AG09309 (cell line): ENCODE measurements at places on chromosomes 3 and 15.

DNA sequence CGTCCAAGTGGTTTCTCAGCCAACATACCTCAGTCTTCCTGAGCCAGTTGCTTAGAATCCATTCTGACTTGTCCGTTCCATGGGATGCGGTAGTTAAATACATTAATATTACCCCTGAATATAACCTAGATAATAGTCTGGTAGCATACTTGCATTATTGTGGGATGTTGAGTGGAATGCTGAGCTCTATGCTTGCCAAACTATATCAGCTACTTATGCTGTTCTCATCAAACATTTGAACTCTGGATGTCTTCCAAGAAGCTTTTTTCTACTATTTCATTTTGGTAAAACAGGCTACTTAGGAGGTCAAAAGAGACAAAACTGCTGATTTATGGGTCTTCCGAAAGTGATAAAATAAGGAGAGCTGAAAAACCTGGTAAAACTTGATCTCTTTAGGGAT lies 429.5 kb downstream of the NAALADL2 start:
- DNase-seq = no peak

GRCh38 chr15:52667597-52667996 lies 11.6 kb downstream of the ATOSA start:
- DNase-seq = no peak

DNA sequence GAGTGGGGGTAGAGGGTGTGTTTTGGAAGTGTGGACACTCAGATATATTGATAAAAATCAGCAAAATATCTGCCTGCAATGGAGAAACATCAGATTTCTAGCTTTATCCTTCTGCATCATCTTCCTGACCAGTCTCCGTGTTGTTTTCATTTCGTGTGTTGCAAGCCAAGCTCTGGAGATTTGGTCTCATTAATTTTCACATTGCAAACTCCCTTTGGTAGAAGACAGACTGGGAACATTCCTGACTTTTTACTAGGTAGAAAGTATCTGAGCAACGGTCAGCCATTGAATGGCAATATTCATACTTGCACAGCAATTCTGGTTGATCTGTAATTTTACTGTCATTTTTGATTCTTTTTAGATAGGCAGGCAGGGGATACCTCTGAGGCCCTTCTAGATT lies 30.4 kb downstream of the FSTL1 start:
- no peak for DNase-seq

GRCh38 chr3:51668756-51669155 lies 2.3 kb upstream of the TEX264 start:
- DNase-seq = no peak

GRCh38 chr3:103991461-103992115 lies 1375.1 kb upstream of the ALCAM start:
- DNase-seq = no peak

GRCh38 chr3:145134738-145135137 lies 1026.2 kb downstream of the PLOD2 start:
- no peak for DNase-seq

DNA sequence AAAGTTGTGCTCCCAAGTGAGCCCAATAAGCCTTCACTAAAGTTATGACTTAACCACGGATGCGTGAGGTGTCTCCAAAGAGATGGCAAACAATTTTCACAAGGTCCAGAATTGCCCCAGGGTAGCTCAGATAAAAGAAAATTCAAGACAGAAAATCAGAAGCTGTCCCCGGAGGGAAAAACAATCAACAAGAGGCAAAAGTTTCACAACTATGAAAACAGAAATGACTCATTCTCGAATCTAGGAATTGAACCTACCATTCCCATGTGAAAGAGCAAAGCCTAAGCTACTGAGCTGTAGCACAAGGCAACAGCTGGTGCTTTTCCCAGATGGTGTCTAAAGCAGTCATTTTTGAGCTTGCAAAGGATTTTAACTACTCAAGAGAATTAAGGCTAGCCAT lies 33.5 kb upstream of the MKRN3 start:
- no peak for DNase-seq

- no peak for DNase-seq
These were observed 1.7 kb downstream of the SPATA12 start for GRCh38 chr3:57062101-57062631.

GRCh38 chr15:46089467-46089935 lies 454.7 kb downstream of the SQOR start:
- no peak for DNase-seq

DNA sequence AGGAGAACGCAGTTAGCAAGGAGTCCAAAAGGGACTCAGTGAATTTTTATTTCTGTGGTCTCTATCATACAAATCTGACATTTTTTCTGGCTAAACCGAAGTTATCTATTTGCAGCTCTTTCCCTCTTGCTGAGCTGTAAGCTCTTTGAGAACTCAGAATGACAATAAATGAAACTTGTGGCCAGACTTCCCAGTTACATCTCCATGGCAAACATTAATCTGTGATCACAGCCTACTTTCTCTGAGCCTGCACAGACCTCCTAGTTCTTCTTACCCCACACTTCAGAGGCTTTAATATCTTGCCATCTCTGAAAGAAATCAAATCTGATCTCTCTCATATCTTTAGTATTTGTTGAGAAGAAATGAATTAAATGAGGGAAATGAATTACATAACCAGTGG lies 58.0 kb downstream of the PLD1 start:
- no peak for DNase-seq

DNA sequence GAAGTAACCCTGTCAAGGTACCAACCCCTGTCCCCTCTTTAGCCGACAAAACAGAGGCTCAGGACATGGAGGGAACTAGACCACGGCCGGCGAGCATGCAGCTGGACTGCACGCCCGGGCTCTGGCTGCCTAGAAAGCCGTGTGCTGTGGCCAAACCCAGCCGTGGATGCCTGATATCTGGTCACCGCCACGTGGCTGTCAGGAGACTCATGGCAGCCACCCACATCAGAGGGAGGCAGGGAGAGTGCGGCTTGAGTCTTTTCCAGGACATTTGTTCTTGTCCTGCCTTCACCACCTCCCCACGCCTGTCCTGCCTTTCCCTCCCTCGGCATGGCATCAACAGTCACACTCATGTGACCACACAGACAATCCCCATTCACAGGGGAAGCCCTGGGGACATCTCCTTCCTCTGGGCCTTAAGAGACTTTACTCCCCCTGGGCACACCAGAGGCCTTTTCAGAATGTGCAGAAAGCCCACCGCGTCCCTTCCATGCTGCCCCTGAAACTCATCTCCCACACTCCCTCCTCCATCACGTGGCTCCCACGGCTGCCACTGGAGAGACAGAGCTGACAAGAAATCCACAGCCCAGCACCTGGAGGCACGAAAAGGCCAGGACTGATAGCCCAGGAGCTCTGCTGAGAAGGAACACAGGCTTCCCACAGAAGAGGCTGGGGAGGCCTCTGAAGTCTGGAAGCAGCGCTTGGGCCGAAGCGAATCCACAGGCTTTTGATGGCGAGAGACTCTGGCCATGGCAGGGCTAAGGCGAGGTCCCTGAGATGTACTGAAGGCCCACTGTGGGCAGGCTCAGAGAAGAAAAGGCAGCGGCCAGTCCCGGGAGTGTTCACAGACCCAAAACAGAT lies 71.2 kb upstream of the IQSEC1 start:
- DNase-seq = no peak

DNA sequence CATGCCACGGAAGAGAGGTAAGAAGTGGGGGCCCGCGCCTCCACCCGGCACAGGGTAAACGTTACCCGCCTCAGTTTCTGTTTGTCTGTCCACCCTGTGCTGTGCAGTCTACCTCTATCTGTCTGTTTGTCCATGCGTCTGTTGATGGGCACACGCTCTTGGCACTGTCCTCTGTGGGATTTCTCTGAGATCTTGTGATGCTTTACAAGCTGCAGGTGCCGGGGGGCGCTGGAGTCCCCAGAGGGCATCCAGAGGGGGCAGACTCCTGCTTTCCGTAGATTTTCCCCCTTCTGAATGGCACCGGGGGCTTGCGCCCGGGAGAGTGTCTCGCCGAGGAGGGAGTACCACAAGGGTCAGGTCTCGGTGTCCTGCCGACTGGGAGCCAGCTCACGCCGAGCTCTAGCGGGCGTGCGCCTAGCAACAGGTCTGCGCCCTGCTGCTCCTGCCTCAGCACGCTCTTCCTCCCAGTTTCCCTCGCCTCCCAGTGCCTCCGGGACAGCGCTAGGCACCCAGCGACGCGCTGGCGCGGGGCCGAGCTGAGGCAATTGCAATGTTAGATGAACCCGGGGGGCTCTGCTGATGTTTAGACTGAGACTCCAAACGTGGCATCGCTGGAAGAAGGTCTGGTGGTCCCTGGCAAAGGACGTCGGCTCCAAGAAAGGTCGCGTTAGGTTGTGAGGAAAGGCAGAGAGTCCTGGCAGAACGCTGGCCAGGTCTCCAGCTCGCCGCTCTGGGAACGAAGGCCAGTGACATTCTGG lies 667 bp downstream of the CEMIP start:
- no peak for DNase-seq

DNA sequence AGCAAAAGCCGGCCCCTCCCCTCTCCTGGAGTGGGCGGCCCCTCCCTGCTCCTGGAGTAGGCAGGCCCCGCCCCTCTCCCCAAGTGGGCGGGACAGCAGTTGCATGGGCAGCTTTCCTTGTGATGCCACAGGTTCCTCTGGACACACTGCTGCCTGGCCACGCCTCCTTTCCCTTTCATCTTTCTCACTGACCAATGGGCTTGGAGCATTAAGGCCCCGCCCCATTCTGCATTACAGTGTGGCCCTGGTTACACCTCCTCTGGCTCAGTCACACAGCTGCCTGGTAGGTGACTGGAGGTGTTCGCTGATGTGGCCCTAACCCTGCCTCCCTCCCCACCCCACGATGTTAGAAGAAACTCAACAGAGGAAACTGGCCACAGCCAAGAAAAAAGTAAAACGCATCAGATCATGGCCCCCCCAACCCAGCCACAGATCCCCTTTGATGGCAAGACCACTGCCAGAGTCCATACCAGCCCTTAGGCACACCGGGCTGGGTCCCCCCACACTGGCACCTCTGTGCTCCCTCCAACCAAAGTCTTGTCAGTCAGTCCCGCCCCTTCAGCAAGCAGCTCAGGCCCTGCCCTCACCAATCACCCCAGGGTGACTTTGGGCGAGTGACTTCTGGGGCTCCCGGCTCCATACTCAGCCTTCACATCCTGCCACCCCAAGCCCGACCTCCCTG lies 84.3 kb downstream of the ADAMTS7 start:
- DNase-seq = no peak

- no peak for DNase-seq
These were observed 3.4 kb upstream of the CPOX start for GRCh38 chr3:98596541-98597500.
